NCI-H2081 (cell line): ENCODE measurements at places on chromosomes 5 and 9.

- DNase-seq = peak; percentile 72
Measured at GRCh38 chr9:126146254-126147145, 180.1 kb upstream of the MVB12B start.

DNA sequence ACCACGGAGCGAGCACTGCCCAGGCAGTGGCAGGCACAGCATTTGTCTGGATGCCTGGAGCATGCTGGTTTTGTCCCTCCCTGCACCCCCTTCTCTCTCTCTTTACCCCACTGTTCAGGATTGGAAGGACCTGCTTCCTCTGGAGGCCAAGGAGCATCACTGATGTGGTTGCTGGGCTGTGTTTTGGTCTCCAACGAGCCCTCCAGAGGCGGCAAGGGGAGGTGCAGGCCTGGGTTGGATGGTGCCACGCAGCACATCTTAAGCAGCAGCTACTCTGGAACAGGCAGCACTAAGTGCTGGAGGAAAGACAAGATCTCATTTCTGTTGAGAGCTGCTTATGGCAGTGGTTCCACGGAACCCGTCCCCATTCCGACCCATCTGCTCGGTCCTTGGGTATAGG is 139.6 kb downstream of the CMYA5 start:
- DNase-seq = no peak

GRCh38 chr5:78367318-78367991 is 7.0 kb downstream of the SCAMP1 start:
- DNase-seq = peak; percentile 0

DNA sequence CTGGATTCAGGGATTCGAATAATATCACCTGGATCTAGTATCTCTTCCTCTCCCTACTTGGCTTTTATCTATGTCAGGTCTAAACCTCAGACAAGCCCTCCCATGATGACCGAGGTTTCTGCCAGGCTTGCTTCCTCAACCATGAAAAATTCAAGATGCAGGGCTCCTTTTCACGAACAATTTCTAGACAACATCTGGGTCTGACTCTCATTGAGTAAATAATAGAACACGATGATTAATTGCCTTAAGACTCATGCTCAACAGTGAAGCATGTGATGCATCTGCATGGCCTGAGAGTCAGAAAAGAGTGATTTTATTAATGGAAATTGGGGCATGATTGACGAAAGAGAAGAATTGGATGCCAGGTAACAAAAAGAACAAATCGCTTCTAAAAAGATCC is 277.2 kb upstream of the ZNF608 start:
- DNase-seq = no peak

GRCh38 chr9:84781931-84782866 is 112.7 kb downstream of the NTRK2 start:
- DNase-seq = no peak

DNA sequence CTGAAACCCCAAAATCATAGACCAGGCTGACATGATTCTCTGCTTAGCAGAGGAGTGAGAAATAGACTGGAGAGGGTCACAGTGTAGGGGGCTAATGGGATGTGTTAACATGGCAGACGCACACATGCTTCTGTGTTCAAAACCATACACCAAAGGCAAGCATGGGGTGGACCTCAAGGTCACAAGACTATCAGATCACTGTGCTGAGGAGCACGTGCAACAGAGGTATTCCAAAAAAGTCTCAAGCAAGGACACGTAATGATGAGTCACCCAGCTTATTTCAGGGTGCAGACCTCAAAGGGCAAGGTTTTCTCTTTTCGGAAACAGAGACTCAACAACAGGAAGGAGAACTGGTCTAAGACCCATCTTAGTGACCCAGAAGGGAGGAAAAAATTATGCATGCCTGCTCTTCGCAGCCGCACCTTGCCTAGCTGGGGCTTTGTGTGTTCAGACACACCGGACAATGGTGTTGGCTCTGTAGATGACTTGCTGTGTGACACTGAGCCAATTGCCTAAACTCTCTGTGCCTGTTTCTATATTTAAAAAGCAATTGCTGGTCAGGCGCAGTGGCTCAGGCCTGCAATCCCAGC is 20.3 kb downstream of the WHRN start:
- no peak for DNase-seq

DNA sequence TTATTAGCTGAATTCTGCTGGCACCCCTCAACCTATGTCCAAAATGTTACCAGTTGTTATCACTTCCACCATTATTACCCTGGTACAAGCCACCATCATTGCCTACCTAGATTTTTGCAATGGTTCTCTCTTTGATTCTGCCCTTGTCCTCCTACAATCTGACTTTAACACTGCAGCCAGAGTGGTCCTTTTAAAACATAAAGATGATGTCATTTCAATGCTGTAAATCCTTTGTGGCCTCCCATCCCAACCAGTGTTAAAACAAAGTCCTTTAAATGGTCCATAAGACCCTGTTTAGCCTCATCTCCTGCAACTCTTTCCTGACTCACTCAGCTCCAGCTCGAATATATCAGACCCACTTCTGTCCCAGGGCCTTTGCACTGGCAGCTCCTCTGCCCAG is 54.9 kb upstream of the FSTL4 start:
- no peak for DNase-seq

GRCh38 chr9:76451234-76451633 is 7.7 kb upstream of the GCNT1 start:
- DNase-seq = no peak

DNA sequence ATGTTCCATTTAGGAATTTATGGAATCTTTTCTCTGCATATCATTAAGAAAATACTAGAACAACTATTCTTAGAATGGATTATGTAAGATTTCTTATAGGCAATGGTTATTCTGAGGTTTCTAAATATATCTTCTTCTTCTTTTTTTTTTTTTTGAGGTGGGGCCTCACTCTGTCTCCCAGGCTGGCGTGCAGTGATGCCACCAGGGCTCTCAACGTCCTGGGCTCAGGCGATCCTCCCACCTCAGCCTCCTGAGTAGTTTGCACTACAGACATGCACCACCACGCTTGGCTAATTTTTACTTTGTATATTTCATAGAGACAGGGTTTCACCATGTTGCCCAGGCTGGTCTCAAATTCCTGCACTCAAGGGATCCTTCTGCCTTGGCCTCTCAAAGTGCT is 137.2 kb downstream of the SREK1 start:
- DNase-seq = no peak

DNA sequence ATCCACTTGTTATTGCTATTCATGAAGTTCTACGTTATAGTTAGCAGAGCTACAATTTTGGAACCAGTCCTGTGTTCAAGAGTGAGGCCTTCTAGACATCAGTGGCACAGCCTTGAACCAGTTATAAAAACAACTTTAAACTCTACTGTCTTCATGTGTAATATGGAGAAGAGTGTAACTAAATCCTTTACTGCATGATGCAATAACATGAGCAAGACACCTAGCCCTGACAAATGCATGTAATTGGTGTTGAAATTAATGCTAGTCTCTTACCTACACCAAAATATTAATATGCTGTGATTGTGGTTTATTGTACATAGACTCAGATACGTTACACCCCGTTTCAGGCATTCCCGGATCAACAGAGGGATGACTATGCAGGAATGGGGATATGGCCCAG is 654.6 kb downstream of the IRX1 start:
- DNase-seq = no peak

GRCh38 chr9:126376311-126377175 is 49.9 kb downstream of the MVB12B start:
- no peak for DNase-seq
